Psoas muscle (tissue), 8 donors: ENCODE measurements at places on chromosomes 11 and 22. TPM values are rescaled to one million over a fixed set of nuclear protein-coding genes. Genes with fewer than 3 reads are reported as not detected.

Gene TSKU
- 3.6 TPM for total RNA-seq

Gene HEPHL1
- not detected for total RNA-seq

GRCh38 chr22:37065180-37065579, 13.6 kb downstream of the KCTD17 start:
- DNase-seq = no peak
- no peaks in the 10 kb centered on the region for H3K36me3 ChIP-seq
- no peak overlapping the region for H3K4me3 ChIP-seq
- H3K27ac ChIP-seq = no peak overlapping the region
- H3K27me3 ChIP-seq = peaks cover 44% of the 10 kb centered on the region
- H3K4me1 ChIP-seq = no peaks in the 10 kb centered on the region

- no peak overlapping the region for H3K4me3 ChIP-seq
- H3K36me3 ChIP-seq = no peaks in the 10 kb centered on the region
- H3K27ac ChIP-seq = no peak overlapping the region
- H3K27me3 ChIP-seq = peaks cover 4% of the 10 kb centered on the region
Measured at GRCh38 chr22:49305214-49305965, 522.3 kb downstream of the BRD1 start.

GRCh38 chr11:63834535-63835157, 4.3 kb upstream of the MARK2 start:
- peaks cover 11% of the 10 kb centered on the region for H3K4me1 ChIP-seq
- H3K36me3 ChIP-seq = no peaks in the 10 kb centered on the region
- H3K27me3 ChIP-seq = no peaks in the 10 kb centered on the region
- DNase-seq = no peak
- no peak overlapping the region for H3K27ac ChIP-seq

GRCh38 chr11:114848027-114848426, 169.7 kb downstream of the NXPE2 start:
- no peaks in the 10 kb centered on the region for H3K36me3 ChIP-seq
- H3K27me3 ChIP-seq = no peaks in the 10 kb centered on the region
- DNase-seq = no peak

DNA sequence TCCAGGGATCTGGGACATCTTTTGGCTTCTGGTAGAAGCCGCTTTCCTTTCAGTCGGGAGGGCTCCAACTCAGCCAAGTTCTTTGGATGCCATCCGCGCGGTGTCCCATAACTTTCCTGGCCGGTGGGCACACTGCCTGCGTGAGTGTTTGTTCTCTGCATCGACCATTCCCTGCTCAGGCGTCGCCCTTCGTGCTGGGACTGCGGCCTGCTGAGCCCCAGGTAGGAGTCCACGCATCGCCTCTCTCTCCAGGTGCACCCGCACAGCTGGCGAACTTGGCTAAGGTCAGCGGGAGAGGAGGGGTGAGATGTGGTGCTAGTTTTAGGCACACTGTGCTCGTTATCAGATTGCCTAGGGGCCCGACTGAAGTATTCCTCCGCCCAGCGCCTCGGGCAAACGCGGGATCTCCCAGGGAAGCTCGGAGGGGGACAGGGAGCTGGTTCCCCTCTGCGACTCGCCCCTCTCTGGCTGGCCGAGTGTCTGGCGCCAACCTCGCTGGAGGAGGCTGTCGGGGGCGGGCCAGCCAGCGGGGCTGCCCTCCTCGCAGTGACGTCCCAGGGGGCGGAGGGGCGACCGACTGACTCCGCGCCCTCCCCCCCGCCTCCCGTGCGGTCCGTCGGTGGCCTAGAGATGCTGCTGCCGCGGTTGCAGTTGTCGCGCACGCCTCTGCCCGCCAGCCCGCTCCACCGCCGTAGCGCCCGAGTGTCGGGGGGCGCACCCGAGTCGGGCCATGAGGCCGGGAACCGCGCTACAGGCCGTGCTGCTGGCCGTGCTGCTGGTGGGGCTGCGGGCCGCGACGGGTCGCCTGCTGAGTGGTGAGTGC, at the start of gene LAYN:
LAYN (plus strand) TSS at position 607 of the 823 bp plus-strand sequence; CDS start at position 731, 124 bp downstream.
- peaks cover under 1% of the 10 kb centered on the region for H3K36me3 ChIP-seq
- no peaks in the 10 kb centered on the region for H3K27me3 ChIP-seq
- peak within 1 kb of the TSS; percentile 76 for H3K4me3 ChIP-seq
- peak within 1 kb of the TSS; percentile 68 for H3K27ac ChIP-seq
- DNase-seq = peak; percentile 56

DNA sequence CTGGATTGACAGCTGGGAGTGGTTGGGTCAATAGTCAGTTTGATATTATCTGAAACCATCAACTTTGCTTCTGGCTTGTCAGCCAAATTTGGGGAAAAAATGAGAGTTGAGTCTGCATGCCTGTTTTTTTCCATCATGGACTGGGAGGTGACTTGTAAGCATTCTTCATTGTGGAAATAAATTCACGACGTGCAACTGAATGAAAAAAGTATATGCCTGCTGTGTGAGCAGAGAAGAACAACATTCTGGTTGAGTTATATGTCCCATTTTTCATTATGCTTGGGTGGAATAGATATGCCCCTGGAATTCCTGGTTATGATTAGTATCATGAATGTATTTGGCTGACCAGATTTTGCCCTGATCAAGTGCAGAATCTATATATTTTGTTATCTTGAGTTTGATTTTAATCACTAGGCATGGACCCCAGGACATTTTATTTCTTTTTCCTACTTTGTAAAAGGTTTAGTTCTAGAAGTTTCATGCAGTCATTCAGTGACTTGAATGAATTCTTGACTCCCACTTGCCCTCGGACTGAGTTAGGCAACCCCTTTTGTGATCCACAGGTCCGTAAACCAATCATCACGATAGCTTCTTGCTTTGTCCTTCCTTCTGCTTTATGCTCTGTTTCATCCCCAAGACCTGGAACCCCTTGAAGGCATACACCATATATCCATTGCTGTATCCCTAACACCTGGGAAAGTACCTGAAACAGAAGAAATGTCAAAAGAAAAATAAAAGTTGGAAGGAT, 205.8 kb downstream of the NAV2 start:
- no peaks in the 10 kb centered on the region for H3K4me1 ChIP-seq
- H3K27me3 ChIP-seq = no peaks in the 10 kb centered on the region
- H3K36me3 ChIP-seq = no peaks in the 10 kb centered on the region
- DNase-seq = no peak
